ENCODE measurements at places on chromosomes 1 and 21. TPM values are rescaled to one million over a fixed set of nuclear protein-coding genes. Genes with fewer than 3 reads are reported as not detected.
A peak's percentile ranks its signal among the peaks of the same experiment; 100 is the strongest.

The GPA33 gene
- not detected for total RNA-seq

DNA sequence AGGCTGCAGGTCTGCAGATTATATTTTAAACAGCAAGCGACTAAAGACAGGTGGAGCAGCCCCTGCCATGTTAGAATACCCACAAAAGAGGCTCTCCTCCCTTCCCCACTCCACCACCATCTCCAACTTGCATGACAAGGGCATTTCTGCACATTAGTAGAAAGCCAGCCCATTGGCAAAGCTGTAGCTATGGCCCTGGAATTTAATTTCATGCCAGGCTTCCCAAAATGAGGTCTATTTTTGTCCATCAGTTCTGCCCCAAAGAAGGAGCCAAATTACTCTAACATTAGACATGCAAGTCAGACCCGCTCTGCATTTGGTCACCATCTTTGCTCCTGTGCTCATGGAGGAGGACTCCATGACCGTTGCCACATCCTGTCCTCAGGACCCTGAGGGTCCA is 115.2 kb downstream of the LAMC2 start:
- DNase-seq: no peak

DNA sequence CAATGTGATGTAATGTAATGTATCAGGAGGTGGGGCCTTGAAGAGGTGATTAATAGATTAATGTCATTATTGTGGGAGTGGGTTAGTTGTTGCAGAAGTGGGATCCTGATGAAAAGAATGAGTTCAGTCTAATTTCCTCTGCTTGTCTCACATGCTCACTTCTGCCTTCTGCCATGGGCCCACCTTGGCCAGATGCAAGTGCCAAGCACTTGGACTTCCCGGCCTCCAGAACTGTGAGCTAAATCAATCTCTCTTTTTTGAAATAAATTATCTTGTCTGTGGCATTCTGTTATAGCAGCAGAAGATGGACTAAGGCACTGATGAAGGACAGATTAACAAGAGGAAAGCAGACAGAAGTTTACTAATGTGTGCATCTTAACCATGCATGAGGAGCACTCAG is 123.9 kb downstream of the ETS2 start:
- DNase-seq: no peak

DNA sequence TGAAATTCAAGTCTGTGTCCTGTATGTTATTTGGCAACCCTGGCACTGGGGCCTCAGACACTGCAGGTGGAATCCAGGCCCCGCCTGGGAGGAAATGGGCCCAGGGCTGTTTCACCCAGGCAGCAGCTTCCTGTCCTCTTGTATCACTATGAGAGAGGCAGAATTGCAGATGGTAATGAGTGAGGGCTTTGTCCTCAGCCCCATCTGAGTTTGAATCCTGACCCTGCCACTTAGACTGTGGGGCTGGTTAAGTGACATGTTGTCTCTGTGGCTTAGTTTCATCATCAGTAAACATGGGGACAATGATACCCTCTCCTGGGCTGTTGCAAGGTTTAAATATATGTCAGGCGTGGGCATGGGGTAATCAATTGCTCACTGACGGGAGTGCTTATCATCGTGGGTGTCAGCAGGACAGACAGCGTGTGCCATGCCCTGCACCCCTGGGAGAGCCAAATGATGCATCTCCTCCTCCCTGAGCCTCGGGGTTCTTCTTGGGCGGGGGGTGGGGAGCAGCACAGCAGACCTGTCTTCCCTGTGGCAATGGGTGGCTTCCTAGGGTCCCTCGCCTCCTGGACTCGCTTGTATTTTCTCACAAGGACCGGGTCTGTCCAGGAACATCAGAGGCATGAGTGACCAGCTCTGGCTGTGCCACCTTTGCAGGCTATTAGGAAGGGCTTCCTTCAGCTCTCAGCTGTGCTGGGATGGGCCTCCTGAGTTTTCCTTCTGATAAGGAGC is 42.1 kb downstream of the ARHGEF10L start:
- DNase-seq: peak; percentile 29

DNA sequence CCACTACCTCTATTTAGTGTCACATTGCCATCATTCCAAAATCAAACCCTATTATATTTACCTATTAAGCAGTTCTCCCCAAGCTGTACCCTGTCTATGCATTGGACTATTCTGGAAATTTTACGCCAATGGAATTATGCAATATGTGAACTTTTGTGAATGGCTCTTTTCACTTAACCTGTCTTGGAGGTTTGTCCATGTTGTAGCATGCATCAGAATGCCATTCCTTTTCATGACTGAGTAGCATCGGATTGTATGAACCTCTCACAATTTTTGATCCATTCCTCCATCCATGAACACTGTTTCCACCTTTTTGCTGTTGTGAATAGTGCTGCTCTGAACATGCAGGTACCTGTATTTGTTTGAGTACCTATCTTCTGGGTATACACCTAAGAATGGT is 33.7 kb downstream of the FAM163A start:
- DNase-seq: peak; percentile 50

The TRIM58 gene
- not detected for total RNA-seq

The TMCC2 gene
- total RNA-seq: 0.51 TPM

The CRYBG2 gene
- 19.5 TPM for total RNA-seq

DNA sequence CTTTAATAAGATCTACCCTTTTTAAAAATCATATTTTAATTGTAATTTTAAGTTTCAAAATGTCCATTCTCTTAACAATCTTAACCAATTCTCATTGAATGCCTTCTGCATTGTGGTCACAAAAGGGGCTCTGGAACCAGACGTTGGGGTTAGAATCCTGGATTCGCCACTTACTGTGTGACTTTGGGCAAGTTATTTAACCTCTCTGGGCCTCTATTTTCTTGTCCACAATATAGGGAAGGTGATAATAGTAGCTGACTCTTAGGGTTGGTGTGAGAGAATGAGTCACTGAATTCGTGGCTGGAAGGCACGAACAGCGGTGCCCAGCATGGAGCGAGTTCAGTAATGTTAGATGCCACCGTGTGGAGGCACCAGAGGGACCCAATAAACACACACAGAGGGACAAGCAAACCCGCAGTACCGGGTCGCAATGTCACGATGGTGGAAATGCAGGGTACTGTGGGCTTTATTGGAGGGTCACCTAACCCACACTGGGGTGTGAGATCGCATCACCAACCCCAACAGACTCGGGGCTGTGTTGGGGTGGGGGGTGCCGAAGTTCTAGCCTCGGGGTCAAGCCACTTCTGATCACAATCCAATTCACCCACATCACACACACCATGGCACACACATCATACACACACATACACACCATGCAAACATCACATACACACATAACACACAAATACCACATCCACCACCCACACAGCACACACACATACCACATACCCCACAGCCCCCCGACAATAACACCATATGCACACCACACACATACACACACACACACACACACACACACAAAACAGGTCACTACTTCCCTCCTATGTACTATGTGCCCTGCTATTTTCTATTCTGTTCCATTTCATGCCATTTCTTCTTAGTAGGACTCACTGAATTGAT is 27.0 kb upstream of the IFNAR2 start:
- no peak for DNase-seq

Measured in bronchial epithelial cell (primary cell).